Stimulated activated CD4-positive, alpha-beta T cell treated with anti-CD3 and anti-CD28 coated beads, Interleukin-15, amount 100 ng/mL, for 24 hours (primary cell): ENCODE measurements at places on chromosomes 7 and 10.

GRCh38 chr10:6279540-6280267 is 77.0 kb downstream of the PFKFB3 start:
- DNase-seq: no peak

GRCh38 chr7:101386558-101387231 is 24.0 kb downstream of the COL26A1 start:
- DNase-seq: peak; percentile 7

DNA sequence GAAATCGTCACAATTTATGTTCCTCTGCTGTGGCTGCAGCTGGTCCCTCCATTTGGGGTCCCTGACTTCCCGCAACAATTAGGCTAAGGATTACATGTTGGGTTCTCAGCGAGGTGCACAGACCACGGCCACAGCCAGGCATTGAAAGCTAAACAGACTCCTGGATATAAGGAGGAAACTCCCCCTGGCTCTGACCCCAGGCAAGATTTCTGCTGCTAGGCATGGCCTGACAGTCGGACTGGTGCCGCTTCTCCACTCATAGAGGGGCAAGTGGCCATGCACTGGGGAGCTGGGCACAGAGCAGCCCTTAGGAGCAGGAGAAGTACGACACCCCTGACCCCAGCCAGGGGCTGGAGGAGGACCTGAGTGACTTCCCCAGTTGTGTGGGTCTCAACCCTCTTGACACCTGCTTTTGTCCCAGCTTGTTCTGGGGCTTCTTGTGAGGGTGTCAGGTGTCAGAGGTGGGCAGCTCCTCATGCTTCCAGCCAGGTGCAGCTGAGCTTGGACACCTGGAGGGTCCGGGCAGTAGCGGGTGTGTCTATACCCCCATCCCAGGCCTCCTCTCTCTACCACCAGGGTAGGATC is 38.3 kb downstream of the TSPAN15 start:
- DNase-seq: no peak

- no peak for DNase-seq
Observed at GRCh38 chr7:98509836-98510235, 107.2 kb upstream of the NPTX2 start.

GRCh38 chr7:158166386-158167340 is 421.0 kb downstream of the PTPRN2 start:
- no peak for DNase-seq

DNA sequence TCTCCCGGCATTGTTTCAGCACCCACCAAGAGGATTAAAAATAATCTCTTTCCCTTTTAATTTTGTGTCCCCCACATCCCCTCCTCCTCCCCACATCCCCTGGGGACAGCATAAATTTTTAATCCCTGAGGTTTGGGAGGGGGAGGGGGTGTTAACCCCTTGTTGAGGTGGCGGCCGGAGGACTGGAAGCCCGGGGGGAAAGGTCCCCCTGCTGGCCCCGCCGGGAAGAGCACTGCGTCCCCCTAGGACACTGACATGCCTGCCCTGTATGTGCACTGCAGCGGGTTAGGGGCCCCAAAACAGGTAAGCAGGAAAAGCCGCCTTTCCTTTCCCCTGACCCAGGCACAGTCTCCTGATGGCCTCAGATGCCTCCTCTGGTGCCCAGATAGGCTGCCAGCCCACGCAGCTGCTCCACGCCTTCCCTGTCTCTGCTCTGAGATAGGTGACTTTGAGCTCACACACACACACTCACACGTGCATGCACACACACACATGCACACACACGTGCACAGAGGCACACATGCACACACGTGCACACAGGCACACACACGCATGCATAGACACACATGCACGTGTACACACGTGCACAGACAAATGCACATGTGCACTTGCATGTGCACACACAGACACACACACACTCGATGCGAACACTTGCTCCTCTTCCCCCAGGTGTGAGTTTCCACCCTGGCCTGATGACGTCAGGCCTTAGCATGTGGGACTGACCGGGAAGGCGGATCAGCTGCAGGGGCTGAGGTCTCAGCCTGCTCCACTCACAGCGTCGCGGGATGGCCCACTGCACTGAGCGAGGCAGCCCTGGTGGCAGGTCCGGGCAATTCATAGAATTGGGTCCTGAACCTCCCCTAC is 12.3 kb downstream of the CNPY1 start:
- peak; percentile 60 for DNase-seq

GRCh38 chr10:118997379-118997778 is 32.1 kb upstream of the NANOS1 start:
- no peak for DNase-seq

DNA sequence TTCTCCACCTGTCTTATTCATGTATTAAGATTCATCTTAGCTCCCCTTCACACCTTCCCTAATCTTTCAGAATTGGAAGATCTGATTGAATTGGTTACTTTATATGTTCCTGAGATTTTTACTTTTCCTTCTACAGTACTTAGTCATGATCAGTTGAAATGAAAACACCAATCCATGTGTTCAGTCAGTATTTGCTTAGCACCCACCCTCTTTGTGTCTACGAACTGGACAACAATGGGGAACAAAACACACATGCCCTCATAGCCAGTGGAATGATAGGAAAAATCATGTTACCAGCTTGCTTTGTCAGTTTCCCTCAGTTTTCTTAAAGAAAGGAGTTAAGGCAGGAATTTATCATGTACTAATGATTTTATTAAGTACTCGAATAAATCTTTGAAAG is 2.0 kb downstream of the MASTL start:
- DNase-seq: no peak

DNA sequence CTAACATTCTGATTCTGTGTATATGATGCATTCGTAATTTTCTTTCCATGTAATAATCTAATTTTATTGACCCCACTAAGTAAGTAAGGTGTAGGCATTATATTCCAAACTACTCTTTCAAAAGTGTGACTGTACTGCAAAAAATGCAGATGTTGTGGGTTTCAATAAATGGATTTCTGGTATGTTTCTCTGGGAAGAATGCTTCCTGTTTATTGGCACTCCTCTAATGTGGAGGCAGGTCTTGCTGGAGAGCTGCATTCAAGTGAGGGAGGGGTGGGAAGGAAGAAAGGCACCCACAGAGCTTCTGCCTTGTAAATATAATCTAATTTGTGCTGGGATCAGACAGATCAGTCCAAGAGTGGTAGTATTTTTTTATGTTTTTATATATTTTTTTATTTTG is 23.9 kb downstream of the ST7 start:
- no peak for DNase-seq

- no peak for DNase-seq
Observed at GRCh38 chr10:50918529-50918928, 33.1 kb upstream of the A1CF start.

- no peak for DNase-seq
Observed at GRCh38 chr10:63766745-63767137, 245.5 kb downstream of the REEP3 start.

DNA sequence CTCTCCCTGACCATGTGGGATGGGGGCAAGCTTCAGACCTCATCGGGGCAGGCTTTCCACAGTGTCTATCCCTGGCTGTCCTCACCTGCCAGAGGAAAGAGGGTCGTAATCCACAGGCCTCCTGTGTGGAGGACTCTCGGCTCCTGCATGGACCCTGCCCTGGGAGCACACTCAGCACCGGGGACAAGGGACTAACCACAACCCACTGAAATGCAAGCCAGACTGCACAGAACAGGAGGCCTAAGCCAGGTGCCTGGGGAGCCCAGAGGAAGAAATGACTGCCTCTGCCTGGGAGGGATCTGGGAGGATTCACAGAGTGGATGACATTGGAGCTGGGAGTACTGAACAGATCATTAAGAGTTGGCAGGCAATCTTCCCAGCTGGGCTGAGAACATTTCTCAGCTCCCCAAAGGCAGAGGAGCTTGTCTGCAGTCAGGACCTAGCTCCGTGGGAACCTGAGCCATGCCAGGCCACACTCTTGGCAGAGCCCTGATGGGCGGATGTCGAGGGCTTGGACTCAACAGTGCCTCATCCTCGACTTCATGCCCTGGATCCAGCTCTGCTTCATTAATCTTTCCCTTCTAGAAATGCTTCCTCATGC is 213.4 kb downstream of the USP6NL start:
- DNase-seq: no peak

- no peak for DNase-seq
Observed at GRCh38 chr7:123643495-123644441, 11.9 kb upstream of the LMOD2 start.

DNA sequence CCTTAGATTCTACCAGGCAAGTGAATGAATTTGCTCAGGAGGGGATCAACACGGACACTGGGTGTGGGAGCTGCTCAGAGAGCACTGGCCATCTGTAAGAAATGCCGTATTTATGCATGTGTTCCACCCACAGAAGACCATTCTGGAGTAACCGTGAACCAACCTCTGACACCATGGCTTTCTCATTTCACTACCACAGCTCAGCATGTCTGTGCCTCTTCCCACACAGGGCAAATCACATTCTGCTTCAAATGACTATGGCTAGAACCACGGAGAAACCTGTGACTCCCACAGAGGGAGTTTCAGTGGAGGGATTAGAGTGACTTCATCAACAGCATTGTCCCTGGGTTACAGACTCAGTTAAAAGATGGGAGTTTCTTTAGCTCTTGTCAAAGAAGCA is 893.4 kb downstream of the XPNPEP1 start:
- DNase-seq: no peak

DNA sequence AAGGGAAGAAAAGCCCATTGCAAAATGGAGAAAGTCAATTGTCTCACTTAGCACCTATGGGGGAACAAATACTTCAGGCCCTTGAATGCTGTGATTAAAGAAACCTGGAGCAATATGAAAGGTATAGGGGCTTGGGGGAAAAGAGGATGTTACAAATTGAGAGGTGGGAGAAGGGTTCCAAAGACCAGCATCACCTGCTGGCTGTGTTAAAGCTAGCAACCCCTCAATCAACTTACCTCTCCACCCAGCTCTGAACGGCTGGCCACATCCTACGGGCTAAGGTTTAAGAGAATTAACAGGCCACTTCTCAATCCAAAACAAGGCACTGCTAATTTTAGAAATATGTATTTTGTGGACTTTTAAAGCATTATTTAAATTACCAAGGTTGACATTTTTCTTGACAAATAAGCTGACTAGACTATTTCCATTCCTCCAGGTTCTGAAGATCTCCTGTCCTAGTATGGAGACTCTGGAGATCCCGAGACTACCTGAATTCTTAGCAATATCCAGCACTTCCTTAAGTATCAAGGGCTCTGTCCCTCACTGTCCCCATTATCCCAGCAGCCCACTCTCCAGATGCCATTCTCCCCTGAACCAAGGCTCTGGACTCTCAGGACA is 976 bp upstream of the H2BK1 start:
- DNase-seq: no peak

DNA sequence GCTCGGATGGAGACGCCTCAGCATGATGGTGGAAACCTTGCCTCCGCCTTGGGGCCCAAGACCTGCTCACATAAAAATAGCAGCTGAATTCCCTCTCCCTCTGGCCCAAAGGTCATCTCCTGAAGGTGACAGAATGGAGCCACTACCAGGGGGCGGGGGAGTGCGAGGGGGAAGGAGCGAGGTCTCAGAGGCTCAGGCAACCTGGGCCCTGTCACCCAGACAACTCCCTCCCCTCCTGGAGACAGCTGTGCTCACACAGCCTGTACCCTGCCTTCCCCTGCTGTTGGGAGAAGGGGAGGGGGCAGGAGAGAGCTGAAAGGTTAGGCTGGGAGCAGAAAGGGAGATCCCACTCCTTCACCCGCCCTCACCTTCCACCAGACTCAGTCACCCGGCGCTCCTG is 173.0 kb upstream of the RHEB start:
- no peak for DNase-seq

DNA sequence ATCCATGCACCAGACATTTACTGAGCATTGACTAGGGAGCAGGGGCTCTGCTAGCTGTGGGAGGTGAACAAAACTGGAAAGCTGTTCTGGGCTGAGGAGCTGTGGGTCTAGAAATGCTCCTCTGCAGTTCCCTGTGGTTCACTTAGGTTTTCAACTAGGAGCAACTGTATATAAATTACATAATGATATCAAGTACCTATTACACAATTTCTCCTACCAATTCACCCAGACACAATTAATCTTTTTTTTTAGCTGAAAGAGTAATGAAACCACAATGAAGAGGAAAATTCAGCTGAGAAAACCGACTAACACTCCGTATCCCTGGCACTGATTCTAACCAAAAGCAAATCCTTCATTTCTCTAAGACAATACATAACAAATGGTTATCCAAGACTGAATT is 39.4 kb downstream of the COL28A1 start:
- DNase-seq: no peak

- DNase-seq: no peak
Observed at GRCh38 chr10:75379212-75379724, 22.3 kb downstream of the ZNF503 start.

- DNase-seq: no peak
Observed at GRCh38 chr7:84251277-84251781, 56.7 kb upstream of the SEMA3A start.

GRCh38 chr10:8767591-8767990 is 713.1 kb downstream of the GATA3 start:
- no peak for DNase-seq

GRCh38 chr7:38756521-38756920 is 125.3 kb upstream of the AMPH start:
- no peak for DNase-seq

DNA sequence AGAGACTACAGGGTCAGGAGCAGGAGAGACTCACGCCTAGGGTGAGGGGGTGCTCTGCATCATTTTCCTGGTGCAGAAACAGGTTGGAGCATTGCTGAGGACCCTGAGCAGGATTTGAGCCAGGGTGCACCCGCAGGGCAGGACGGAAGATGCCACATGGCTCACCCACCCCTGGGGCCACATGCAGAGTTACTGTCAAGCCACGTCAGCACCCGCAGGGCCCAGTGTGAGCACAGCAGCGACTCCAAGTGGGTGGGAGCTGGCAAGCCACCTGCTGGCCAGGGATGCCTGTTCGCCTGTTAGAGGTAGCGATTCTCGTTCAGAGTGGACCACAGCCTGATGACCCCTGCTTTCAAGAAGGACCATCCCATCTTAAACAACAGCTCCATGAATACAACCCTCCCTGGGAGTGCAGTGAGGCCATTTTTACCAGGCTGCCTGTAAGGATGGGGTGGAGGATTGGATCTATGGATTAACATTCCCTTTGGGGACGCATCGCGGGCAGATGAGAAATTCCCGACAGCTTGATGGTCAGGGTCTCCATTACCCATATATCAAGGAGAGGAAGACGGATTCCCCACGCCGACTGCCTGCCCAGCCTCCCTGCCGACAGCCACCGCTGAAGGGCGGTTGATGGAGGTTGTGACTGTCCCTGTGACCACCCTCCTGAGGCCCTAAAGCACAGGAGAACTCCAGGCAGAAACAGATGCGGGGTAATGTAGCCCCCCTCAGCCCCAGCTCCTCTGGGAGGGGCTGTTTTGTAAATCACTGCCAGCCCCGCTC is 101.1 kb upstream of the RET start:
- no peak for DNase-seq
